ENCODE measurements at places on chromosomes 5 and 9. TPM values are rescaled to one million over a fixed set of nuclear protein-coding genes. Genes with fewer than 3 reads are reported as not detected.
A peak's percentile ranks its signal among the peaks of the same experiment; 100 is the strongest.

GRCh38 chr5:163916376-163916775 is 411.0 kb downstream of the MAT2B start:
- no peak for DNase-seq

GRCh38 chr5:157164521-157164920 is 1.5 kb downstream of the GARIN3 start:
- no peak for DNase-seq

Gene FOXI1
- total RNA-seq = not detected

Gene NUTM2F
- total RNA-seq = not detected

GRCh38 chr5:64973215-64973614 is 204.5 kb downstream of the CWC27 start:
- no peak for DNase-seq

Gene NIM1K
- 2.5 TPM for total RNA-seq

GRCh38 chr9:10566848-10567247 is 46.0 kb downstream of the PTPRD start:
- DNase-seq = no peak

- DNase-seq = no peak
Measured at GRCh38 chr9:77981332-77981731, 50.3 kb downstream of the GNAQ start.

DNA sequence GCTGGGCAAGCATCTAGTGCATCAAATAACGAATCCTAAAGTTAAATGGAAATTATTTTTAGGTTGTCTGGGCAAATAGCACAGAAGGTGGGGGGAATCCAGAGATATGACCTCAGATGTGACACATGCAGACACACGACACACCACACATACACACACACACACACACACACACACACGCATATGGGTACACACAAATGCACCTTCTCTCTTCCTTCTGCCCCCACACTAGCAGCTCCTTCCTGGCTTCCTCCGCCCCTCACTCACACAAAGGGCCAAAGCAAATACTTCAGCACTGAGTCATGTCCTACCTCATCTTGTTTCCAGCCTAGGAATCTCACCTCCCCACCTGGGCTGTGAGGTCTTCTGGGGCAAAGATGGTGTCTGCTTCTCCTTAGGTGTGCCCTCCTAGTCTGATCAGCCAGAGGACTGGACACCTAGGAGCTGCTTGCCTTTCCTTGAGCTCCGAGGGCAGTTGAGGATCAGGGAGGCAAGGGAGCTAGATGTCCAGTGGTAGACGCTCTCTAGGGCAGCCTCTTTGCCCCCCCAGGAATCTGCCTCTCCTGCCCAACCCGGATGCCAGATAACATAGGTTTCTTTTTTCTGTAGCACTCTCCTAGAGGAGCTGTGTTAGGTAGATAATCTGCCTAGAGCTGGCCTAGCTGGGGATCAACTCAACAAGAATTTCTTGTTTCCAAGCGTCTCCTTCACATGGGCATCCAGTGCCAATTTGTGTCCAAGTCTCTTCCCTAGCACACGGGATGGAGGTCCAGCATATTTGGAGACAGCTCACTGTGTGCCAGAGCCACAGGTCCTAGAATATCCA is 14.3 kb upstream of the JADE2 start:
- no peak for DNase-seq

DNA sequence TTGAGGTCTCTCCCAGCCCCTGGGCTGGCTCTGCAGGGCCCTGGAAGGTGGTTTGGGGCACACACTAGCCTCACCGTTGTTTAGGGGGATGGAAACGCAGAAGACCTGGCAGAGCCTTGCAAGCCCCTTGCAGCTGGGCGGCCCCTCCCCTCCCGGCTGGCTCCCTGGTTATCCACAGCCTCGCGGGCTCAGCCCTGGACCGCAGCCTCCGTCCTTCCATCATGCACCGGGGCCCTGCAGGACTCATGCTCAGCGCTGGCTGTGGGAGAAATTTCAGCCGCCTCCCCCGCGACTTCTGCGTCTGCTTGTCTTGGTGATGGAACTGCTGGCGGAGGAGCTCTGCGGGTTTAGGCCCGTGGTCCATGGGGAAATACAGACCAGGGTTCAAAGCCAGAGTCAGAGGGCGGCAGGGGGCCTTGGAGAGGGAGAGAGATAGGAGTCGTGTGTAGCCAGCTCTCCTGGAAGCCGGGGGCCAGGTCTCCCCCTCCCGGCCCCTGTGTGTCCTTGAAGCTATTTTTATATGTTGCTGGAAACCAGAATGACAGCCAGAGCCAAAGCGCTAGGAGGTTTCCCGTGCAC is 75.8 kb upstream of the IER5L start:
- DNase-seq = peak; percentile 30

GRCh38 chr9:115292584-115293279 is 174.8 kb upstream of the TNC start:
- DNase-seq = no peak

GRCh38 chr5:168314735-168315411 is 23.4 kb downstream of the WWC1 start:
- no peak for DNase-seq

Gene TMC1
- total RNA-seq = not detected

Gene OR1Q1
- not detected for total RNA-seq

DNA sequence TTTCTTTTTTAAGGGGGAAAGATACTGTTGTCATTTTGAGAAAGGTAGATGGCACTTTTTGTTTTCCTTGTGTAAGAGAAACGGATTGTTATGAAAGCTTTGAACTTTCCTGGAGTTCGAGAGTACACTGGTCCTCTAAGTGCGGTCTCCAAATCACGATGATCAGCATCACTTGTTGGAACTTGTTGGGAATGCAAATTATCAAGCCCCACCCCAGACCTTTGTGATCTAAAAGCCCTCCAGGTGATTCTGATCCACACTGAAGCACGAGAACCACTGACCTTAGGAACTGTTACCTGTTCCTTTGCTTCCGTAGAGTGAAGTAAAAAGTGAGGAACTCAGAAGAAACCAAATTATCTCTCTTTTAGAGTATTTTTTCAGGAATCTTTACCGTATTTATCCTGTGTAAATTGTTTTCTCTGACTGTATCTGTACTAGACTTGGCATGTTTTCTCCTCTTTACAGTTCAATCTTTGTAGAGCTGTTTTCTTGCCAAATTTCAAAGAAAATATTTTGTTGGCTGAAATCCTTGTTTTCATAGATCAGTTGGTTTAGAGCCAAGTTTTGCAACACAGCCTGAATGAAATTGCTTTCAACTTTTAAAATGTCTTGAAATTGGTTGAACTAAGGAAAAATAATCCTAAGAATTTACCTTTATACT is 4.0 kb downstream of the MAT2B start:
- DNase-seq = no peak

Gene NOXA1
- total RNA-seq = 11.4 TPM

DNA sequence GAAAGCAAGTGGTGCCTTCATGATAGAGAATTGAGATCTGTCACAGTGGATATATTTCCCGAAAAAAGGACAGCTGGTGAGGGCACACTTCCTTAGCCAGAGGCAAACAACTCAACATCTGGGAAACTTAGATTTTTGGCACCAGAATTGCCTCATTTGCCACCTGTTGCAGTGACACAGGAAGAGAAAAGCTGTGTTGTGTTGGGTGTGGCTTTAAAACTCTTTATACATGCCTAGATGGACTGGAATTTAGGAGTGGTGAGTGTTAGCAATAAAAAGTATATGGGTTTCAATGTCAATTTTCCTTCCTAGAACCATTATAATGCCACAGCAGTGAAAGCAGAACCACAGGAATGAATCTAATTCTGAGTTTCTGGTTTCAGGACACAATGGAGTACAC is 62.6 kb upstream of the CEMIP2 start:
- DNase-seq = no peak

DNA sequence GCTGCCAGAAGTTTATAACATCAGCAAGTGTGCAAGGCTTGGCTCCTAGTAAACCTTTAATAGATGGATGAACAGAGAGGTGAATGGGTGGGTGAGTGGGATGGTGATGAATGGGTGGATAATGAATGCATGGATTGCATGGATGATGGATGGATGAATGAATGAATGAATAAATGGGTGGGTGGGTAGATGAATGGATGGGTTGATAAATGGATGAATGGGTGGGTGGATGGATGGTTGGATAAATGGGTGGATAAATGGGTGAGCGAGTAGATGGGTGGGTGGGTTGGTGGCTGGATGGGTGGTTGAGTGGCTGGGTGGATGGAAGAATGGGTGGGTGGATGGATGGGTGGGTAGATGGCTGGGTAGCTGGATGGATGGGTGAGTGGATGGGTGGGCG is 28.5 kb upstream of the CEP72 start:
- DNase-seq = no peak

DNA sequence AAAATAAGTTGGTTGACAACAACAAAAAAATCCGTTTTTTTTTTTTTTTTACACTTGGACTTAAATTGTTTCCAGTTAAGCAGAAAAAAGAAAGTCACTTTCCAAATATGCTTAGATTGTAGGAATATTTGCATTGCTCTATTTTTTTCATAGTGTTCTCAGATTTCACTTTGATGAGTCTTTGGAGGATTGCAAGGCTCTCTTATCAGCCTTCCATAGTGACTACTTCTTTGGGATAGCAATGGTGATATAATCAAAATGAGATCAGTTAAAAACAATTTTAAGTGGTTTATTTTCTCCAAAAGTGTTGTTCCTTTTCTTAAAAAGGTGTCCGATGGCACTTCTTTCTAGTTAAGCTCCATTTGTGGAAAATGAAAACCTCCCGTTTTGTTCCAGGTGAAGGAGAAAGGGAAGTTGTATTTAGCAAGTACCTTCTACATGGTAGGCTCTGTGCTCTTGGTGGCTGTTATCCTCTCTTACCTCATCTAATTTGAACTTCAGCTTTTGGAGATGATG is 3.9 kb downstream of the RASGRF2 start:
- no peak for DNase-seq

Gene ANXA6
- 169 TPM for total RNA-seq

Gene PDE6A
- total RNA-seq = not detected

- DNase-seq = no peak
Measured at GRCh38 chr5:68894673-68895072, 199.1 kb upstream of the SLC30A5 start.

Gene SPATA6L
- 5.4 TPM for total RNA-seq

Gene CCDC171
- total RNA-seq = 18.8 TPM

DNA sequence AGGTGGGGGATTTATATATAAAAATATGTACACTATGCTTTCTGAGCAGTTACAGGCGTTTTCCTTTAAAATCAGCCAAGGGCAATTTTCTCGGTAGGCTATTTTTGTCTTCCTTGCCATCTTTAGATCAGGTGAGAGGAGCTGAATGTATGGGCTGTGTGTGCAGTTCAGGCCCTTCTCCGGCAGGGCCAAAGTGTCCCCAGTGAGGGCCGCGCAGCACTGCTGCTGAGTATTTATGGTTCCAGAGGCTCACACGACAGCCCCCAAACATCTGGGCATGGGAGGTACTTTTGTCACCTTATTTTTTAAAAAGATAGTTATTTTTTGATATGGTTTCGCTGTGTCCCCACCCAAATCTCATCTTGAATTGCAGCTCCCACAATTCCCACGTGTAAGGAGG is 11.5 kb downstream of the GFPT2 start:
- DNase-seq = no peak

Gene ZNF484
- 15.1 TPM for total RNA-seq

Gene LHX6
- 2.5 TPM for total RNA-seq

Gene NUTM2G
- total RNA-seq = not detected

- no peak for DNase-seq
Measured at GRCh38 chr5:154088801-154089200, 50.0 kb downstream of the MFAP3 start.

DNA sequence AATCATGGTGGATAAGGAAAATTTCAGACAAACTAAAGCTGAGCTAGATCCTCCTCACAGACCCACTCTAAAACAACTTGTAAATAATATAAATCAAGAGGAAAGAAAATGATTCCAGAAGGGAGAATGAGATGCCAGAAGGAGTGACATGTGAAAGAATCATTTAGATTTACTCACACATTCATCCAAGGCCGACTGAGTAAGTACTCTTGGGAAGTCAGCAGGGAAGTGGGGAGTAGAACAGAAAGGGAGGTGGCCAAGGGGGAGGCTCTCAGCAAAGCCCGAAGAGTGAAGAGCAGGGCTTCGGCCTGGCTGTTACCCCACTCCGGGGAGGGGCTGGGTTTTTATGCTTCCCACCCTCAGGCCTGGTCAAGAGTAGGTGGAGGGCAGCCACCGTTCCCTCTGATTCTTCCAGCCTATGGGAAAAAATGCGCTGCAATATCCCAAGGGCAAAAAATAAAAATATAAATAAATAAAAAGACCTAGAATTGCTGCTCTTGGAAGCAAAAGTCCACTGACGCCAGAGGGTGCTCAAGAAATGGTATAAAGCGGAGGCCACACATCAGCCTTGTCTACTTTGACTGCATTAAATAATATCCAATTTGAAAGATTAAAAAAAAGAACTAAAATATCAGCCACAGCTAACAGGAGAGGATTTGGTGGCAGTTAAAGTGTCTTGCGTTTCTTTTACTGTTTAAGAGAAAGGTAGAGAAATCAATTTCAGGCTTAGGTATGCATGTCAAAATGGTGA is 110.2 kb upstream of the COL5A1 start:
- peak; percentile 9 for DNase-seq

Gene IL4
- total RNA-seq = not detected

Gene MELK
- not detected for total RNA-seq

Measured in tibial nerve (tissue), 4 donors.